Activated CD4-positive, alpha-beta T cell treated with anti-CD3 and anti-CD28 coated beads, Interleukin-2, amount 50 U/mL, for 24 hours (primary cell): ENCODE measurements at places on chromosomes 5 and 9.

- no peak for DNase-seq
Measured at GRCh38 chr5:152688561-152689249, 283.6 kb upstream of the NMUR2 start.

- no peak for DNase-seq
Measured at GRCh38 chr9:37574241-37574721, 1.9 kb downstream of the FBXO10 start.

- DNase-seq = no peak
Measured at GRCh38 chr5:1177826-1178528, 23.4 kb upstream of the SLC6A19 start.

GRCh38 chr5:171633776-171634470 is 151.7 kb upstream of the SMIM23 start:
- no peak for DNase-seq

GRCh38 chr9:89412541-89412940 is 85.4 kb downstream of the SEMA4D start:
- DNase-seq = no peak

- no peak for DNase-seq
Measured at GRCh38 chr9:26955222-26955903, 849 bp upstream of the IFT74 start.
